ENCODE measurements at places on chromosomes 5 and 9. TPM values are rescaled to one million over a fixed set of nuclear protein-coding genes. Genes with fewer than 3 reads are reported as not detected.

DNA sequence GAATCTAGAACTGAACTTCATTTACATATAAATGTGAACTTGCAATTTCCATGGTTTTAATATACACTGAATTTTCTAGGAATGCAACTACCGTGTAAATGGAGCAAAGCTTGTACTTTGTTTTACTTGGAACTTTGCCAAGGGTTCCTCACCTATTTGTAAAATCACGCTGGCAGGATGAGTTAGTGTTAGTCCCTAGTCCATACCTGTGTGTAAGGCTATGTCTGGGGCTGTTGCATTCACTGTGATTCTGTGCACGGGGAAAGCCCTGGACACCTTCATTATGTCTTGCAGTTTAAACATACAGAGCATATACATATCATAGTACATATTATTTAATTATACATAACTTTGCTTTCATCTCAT, 119.9 kb downstream of the PAX5 start:
- ATAC-seq = no peak

DNA sequence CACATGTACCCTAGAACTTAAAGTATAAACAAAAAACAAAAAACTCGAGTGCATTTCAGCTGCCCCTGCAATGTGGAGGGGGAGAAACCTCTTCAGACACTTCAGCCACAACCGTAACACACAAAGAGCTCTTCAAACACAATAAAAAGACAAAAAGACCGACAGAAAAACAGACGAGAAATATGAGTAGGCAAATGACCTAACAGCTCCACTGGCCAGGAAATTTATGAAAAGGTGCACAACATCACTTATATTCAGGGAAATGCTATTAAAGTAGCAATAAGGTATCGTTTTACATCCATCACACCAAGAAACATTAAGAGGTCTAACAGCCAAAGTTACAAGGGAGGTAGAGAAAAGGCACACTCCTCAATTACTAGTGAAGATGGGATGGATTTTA, 6.2 kb downstream of the ZBED3 start:
- no peak for ATAC-seq

The ZNF483 gene
- 30.5 TPM for total RNA-seq

The TICAM2 gene
- 4.7 TPM for total RNA-seq

- no peak for ATAC-seq
Measured at GRCh38 chr9:126144603-126145456, 181.8 kb upstream of the MVB12B start.

The OLFML2A gene
- total RNA-seq = 85.7 TPM

DNA sequence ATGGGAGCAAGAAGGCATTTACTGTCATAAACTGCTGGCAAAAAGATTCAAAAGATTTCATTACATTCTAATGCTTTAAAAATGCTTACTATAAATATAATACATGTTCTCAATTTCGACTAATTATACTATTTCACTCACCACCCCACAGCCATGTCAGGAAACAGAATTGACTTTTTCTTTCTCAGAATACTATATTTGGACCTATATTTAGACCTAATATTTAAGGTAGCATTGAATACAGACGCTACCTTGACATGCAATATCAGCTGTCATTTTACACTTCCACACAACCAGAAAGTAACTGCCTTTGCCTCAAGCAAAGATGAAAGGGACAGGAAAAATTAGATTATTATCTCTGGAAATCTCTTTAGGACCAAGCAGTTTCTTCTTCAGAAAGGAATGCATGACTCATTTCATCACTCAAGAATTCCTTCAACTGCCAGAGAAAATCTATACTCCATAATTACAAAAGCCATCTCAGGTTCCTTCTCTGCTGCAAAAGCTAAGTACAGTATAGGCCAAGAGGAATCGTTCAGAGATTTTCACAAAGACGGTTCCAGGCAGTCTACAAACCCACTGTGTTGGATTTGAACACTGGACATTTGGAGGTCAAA, 11.8 kb upstream of the UBE2QL1 start:
- ATAC-seq = no peak

GRCh38 chr5:172553167-172553566, 87.9 kb upstream of the NEURL1B start:
- ATAC-seq = no peak

GRCh38 chr5:14168144-14168792, 25.1 kb downstream of the TRIO start:
- ATAC-seq = no peak

- no peak for ATAC-seq
Measured at GRCh38 chr5:59833448-59833847, 60.1 kb downstream of the PDE4D start.

GRCh38 chr9:101587332-101588043, 7.3 kb downstream of the PPP3R2 start:
- no peak for ATAC-seq

GRCh38 chr9:129320575-129321285, 142.7 kb upstream of the IER5L start:
- peak; percentile 77 for ATAC-seq

GRCh38 chr9:86486891-86487837, 133.0 kb upstream of the TUT7 start:
- peak; percentile 61 for ATAC-seq

DNA sequence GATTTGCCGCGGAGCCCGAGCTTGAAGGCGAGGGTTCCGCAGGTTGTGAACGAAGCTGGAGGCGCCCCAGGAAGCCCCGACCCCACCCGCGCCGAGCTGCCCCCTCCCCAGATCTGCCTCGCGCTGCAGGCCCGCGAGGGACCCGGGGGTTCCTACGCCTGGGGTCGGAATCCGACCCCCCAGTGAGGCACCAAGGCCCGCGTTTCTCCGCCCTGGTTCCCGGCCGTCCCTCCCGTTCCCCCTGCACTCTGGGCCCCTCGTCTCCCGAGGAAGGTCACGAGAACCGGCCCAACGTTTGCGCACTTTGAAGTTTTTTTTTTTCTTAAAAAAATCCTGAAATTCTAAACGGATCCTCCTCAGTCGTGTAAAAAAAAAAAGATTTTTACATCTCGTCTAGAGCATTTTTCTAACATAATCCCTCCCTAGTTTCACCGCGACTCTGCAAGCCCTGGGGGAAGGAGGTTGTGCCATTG, 880 bp upstream of the GFPT2 start:
- ATAC-seq = no peak

The PRDM9 gene
- total RNA-seq = not detected

DNA sequence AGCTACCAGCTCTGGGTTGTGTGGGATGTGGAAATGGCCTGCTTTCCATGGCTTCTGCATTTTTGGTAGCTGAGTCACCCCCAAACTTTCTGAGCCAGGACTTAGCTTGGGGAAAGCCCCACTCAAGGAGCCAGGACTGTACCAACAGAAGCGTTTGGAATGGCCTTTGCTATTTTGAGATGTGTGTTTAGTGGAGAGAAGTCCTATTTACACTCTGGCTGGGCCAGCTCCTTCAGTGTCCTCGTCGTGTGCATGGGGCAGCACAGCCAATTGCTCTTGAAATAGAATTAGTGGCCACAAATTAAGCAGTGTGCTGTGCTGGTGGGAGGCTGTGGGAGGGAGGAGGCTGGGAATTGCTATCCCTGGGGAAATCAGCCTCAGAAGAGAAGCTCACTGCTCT, 51.6 kb downstream of the ENTREP1 start:
- peak; percentile 83 for ATAC-seq

GRCh38 chr9:99824378-99825171, 2.9 kb downstream of the NR4A3 start:
- no peak for ATAC-seq

DNA sequence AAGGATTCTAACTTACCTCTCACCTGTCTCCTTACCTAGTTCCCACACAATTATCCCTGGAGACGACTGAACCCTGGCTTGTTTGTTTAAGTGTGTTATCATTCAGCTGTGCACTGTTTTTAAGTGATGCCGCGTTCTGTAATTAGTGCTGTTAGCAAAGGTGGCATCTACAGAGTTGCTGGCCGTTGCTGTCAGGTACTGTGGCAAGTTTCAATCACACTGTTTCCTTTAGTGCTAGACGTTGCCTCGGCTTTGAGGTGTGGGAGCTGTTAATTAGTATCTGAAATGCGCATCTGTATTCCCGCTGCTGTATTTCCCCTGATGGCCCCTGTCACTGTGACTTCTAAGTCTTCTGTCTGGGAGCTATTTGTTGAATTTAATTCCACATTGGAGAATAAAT, 193.8 kb upstream of the GAS1 start:
- ATAC-seq = no peak

DNA sequence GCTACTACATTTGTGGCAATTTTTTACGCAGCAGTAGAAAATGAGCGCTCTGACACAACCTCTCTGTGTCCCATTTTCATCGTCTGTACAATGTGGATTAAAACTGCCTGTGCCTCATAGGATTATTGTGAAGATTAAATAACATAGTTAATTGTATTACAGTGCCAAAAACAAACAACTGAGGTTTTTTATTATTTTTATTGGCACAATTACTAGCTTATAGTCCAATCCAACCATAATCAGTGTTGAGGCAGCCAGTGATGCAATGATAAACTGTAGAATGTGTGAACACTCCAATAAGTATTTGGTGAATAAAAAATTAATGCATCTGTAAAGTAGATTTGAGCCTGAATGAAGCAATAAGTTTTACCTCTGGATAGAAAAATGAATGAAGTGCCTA, 588.3 kb downstream of the DNAH5 start:
- no peak for ATAC-seq

DNA sequence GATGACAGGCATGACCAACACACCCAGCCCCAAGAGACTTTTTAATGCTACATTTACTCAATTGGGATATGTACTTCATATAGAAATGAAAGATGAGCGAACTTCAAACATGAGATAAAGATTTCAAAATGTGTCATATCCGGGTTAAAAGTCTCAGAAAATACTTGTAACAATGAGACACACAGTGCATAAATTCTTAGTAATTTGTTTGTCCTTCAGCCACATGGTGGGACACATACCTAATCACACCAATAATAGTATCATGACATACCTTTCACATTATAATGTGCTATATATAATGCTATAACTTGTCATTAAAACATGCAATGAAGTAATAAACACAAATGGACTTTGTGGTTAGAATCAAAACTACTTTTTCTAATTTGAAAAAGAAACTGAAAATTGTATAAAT, 204.7 kb upstream of the RFX3 start:
- ATAC-seq = no peak
